Aorta (tissue), 5 donors: ENCODE measurements at places on chromosomes 3 and 15. TPM values are rescaled to one million over a fixed set of nuclear protein-coding genes. Genes with fewer than 3 reads are reported as not detected.

The MOBP gene
- total RNA-seq = 0.23 TPM

DNA sequence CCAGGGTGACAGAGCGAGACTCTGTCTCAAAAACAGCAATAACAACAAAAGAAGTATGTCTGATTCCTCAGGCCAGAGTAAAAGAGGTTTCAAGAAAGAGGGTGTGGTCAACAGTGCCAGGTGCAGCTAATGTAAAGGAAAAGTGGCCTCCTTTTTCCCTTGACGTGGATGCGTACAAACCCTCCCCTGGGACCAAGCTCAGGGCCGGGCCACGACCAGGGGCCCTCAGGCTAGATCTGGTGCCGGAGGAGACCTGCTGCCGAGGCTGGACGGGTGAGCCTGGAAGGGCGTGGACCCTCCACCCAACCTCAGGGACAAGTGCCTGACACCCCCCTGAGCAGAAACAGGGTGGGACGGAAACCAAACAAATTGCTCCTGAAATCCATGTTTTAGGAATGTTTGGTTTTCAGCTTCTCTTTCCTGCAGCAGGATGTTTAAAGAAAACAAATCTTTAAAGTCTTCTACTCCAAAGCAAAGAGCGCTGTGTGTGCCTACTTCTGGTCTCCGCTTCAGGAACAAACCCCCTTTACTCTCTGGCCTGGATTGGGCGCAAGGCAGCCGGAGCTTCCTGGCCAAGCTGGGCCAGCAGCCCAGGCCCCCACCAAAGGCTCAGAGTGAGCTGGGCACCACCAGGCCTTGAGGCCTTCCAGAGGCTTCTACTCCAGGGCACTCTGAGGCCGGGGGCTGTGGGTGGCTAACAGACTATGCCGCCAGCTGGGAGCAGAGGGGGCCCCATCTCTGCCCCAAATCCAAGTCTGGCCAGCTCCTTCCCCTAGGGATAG is 21.4 kb downstream of the ZDHHC19 start:
- no peaks in the 10 kb centered on the region for H3K27me3 ChIP-seq
- no peak overlapping the region for H3K27ac ChIP-seq
- H3K4me3 ChIP-seq = no peak overlapping the region
- no peaks in the 10 kb centered on the region for H3K36me3 ChIP-seq

DNA sequence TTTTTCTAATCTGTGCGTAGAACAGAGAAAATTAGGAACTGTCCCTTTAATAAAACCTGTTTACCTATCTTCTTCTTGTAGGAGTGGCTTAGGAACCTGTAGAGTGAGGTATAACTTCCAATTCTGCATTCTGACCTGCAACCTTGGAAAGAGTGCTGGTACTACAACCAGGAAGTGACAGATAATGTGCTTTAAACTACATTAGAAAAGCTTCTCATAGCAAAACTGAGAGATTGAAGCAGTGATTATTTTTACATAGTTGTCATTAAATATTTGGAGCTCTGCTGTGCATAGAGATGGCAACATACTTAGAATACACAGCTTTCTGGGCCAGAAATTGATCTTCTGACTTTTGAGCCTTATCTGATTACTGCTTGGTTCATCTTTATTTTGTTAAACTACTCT is 50.4 kb upstream of the ZDHHC23 start:
- no peaks in the 10 kb centered on the region for H3K27me3 ChIP-seq
- no peak overlapping the region for H3K4me3 ChIP-seq
- no peaks in the 10 kb centered on the region for H3K4me1 ChIP-seq

GRCh38 chr15:70561885-70562284 is 201.5 kb downstream of the UACA start:
- no peaks in the 10 kb centered on the region for H3K27me3 ChIP-seq
- no peaks in the 10 kb centered on the region for H3K36me3 ChIP-seq
- DNase-seq = no peak
- no peak overlapping the region for H3K27ac ChIP-seq
- H3K4me3 ChIP-seq = no peak overlapping the region
- no peaks in the 10 kb centered on the region for H3K4me1 ChIP-seq

DNA sequence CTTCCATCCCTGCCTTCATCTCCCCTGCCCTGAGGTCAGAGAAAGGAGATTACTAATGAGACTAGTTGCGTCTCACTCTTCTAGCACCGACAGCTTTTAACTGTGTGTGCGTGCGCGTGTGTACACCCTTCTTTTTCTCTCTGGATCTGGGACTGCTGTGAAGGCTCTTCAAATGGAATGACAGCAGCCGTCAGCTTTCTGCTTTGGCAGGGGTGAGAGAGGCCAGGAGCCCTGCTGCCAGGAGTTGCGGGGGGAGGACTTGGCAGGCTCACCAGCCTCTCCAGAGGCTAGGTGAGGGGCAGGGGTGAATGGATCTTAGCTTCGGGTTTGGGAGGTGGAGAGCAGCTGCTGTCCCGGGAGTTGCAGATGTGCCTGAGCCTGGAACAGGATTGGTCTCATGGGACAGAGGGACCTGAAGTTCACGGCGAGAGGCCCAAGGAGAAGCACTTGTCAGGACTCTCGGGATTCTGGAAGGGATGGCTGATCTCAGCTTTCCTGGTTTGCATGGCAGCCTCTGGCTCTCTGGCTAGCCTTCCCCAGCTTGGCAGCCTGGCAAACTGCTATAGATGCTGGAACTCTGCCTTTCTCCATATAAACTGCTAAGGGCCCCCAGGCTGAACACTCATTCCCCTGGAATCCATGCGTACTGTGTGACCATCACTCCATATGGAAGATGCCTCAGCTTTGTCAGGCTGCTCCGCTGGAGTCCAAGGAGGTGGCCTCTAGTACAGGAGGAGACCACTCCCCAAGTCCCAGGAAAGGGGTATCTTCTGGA is 16.6 kb downstream of the TEX264 start:
- no peak for DNase-seq
- no peak overlapping the region for H3K27ac ChIP-seq
- no peaks in the 10 kb centered on the region for H3K27me3 ChIP-seq
- no peaks in the 10 kb centered on the region for H3K4me1 ChIP-seq

GRCh38 chr3:45513041-45513440 is 81.5 kb upstream of the LIMD1 start:
- no peak overlapping the region for H3K4me3 ChIP-seq
- no peaks in the 10 kb centered on the region for H3K4me1 ChIP-seq
- no peaks in the 10 kb centered on the region for H3K36me3 ChIP-seq
- H3K27me3 ChIP-seq = no peaks in the 10 kb centered on the region

The MGA gene
- 46.6 TPM for total RNA-seq

The AGBL1 gene
- 0.21 TPM for total RNA-seq

DNA sequence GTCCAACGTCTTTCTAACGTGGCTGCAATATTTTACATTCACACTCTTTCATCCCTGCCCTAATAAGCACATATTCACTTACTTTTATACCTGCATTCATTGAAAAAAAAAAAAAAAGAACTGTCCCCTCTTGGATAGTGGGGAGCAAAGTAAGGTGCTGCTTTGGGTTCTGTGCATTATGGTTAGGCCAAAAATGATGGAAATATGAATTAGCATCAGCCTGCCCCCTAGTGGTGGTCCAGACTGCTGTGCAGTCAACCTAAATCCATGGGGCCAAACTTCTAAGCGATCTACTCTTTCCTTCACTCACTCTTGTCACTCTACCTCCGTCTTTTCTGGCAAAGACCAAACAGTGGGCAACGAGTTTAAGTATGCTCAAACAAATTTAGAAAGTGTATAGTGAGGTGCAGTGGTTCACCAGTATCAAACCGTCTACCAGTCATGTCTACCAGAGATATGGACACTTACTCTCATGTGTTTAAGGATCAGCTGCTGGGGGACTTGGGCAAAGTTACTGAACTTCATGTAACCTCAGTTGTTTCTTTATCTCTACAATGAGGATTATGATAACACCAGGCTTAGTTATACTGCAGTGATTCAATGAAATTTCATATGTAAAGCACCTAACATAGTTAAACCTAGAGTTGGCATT is 61.5 kb upstream of the GRM7 start:
- H3K4me3 ChIP-seq = no peak overlapping the region
- no peaks in the 10 kb centered on the region for H3K36me3 ChIP-seq
- DNase-seq = no peak
- no peaks in the 10 kb centered on the region for H3K27me3 ChIP-seq

- H3K36me3 ChIP-seq = no peaks in the 10 kb centered on the region
- DNase-seq = no peak
- H3K27me3 ChIP-seq = no peaks in the 10 kb centered on the region
- no peaks in the 10 kb centered on the region for H3K4me1 ChIP-seq
- H3K27ac ChIP-seq = no peak overlapping the region
Observed at GRCh38 chr15:80424381-80424780, 20.2 kb downstream of the ARNT2 start.

The FHIT gene
- total RNA-seq = 4.9 TPM

The FOXB1 gene
- total RNA-seq = not detected

GRCh38 chr3:24508423-24508839 is 13.8 kb upstream of the THRB start:
- H3K4me1 ChIP-seq = peaks cover 2% of the 10 kb centered on the region
- no peak overlapping the region for H3K27ac ChIP-seq
- H3K36me3 ChIP-seq = no peaks in the 10 kb centered on the region
- H3K27me3 ChIP-seq = no peaks in the 10 kb centered on the region

The SEMA3G gene
- total RNA-seq = 12.5 TPM

DNA sequence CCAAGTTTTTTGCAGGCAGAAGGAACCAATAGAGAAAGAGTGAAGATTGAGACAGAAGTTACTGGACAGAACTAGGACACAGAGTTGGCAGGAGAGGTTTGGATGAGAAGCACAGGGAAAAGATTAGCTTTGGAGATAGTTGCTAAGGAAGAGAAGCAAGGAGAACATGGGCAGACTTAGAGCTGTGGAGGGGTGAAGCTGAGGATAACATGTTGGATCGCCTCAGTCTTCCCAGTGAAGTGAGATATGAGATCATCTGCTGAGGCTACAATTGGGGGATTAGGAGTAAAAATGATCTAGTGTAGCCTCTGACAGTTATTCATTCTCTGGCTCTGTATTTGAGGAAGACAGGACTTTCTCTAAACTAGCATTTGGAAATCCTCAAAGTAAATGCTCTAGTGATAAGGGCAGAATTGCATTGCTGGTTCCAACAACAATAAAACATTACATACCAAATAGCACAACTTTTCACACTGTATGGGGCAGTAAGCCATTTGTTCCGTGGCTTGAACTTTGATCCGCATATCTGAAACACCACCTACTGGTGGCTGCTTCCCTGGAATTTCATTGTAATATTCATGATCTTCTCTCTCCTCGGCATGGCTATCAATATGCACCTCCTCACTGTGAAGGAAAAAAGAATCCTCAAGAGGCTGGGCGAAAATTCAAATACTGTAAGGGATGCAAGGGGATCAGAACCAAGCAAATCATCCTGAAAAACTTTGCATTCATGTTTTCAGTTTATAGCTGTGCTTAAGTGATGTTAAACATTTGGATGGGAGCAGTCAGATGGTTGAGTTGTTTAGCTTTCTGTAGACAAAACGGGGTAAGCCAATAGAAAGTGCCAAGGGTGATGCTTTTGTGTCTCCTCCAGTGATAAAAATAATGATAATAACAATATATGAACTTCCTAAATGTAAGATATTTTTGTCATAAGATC is 22.2 kb upstream of the EID1 start:
- H3K36me3 ChIP-seq = no peaks in the 10 kb centered on the region
- H3K27me3 ChIP-seq = no peaks in the 10 kb centered on the region
- no peak overlapping the region for H3K27ac ChIP-seq
- peaks cover 5% of the 10 kb centered on the region for H3K4me1 ChIP-seq
- no peak for DNase-seq

The EIF2B5 gene
- 32.2 TPM for total RNA-seq

DNA sequence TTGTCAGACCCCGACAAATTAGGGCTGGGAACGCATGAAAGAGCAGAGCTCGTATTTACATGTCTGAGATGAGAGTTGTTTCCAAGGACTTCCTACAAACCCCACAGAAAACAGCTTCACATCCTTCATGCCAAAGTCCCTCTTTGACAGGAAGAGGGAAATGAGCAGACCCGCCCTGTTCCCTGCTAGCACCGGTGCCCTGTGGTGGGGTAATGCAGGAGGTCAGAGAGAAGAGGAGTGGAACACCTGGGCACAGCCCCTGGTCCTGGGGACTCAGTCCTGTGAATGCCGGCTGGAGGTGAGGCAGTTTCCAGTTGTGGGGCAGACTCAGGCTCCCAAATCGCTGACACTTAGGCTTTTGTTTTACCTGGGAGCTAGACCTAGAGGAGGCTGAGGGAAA is 4.0 kb downstream of the PLA2G4D start:
- no peaks in the 10 kb centered on the region for H3K4me1 ChIP-seq
- H3K27ac ChIP-seq = no peak overlapping the region
- no peak overlapping the region for H3K4me3 ChIP-seq
- DNase-seq = no peak
- no peaks in the 10 kb centered on the region for H3K27me3 ChIP-seq

DNA sequence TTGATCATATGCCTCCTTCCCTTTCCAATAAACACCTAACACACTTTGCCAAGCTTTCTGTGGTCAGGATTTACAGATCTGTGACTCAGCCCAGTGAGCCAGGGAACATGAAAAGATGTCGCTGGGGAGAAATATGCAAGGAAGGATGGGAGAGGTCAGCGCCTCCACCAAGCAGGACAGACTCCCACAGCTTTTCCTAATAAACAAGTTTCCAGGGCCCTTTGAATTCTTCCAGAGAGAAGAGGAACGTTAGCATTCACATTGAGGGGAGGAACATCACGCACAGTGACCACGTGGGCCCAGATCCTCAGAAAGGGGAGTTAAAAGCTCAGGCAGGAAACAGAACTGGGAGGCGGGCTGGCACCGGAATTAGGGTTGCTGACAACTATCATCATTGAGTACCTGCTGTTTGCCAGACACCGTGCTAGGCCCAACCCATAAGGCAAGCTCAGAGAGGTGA is 33.3 kb upstream of the MRPS22 start:
- no peak overlapping the region for H3K27ac ChIP-seq
- no peaks in the 10 kb centered on the region for H3K36me3 ChIP-seq
- H3K27me3 ChIP-seq = no peaks in the 10 kb centered on the region
- DNase-seq = no peak
- no peak overlapping the region for H3K4me3 ChIP-seq

GRCh38 chr15:30889196-30889595 is 14.5 kb upstream of the FAN1 start:
- no peak overlapping the region for H3K27ac ChIP-seq
- no peaks in the 10 kb centered on the region for H3K36me3 ChIP-seq
- H3K27me3 ChIP-seq = no peaks in the 10 kb centered on the region

DNA sequence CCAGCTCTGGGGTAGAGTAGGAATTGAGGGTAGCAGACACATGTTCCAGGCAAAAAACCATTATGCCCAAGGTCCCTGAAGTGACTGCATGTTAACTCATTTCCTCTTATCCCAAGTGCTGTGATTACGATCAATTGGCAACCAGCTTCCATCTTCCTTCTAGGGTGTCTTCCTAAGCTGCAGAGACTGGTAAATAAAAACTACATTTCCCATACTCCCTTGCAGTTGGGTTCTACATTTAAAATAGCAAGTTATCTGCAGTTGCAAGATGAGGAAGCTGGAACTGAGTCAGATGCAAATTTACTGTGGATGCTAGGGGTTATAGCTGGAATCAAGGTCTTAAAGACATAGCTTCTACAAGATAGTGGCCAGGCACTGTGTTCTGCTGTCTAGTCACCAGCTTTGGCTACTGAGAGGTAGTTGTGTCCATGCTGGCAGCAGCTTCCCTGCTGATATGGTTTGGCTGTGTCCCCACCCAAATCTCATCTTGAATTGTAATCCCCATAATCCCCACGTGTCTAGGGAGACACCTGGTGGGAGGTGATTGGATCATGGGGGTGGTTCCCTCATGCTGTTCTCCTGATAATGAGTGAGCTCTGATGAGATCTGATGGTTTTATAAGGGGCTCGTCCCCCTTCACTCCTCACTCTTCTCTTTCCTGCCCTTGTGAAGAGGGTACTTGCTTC is 51.3 kb upstream of the FBN1 start:
- H3K4me3 ChIP-seq = no peak overlapping the region
- H3K36me3 ChIP-seq = no peaks in the 10 kb centered on the region
- no peak for DNase-seq
- H3K4me1 ChIP-seq = no peaks in the 10 kb centered on the region
- H3K27ac ChIP-seq = no peak overlapping the region
